Dermis microvascular lymphatic vessel endothelial cell (primary cell): ENCODE measurements at places on chromosomes 11 and 22.
A peak's percentile ranks its signal among the peaks of the same experiment; 100 is the strongest.

DNA sequence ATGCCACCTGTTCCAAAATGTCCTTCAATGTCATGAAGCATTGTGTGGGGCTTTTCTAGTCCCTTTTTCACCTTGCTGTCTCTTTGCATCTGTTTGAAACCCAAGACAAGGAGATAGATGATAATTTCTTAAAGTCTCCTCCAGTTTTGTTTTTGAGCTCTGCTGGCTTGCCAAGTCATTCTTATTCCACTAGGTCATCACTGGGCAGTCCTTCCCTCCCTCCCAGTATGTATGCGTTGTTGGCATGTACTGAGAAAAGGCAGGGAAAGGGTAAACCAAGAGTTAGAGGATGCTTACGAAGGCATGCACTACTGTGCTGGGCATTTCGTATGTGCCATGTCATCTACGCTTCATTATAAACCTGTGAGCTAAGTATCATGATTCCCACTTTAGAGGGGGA lies 78.6 kb downstream of the PARVA start:
- DNase-seq, result no peak

GRCh38 chr11:88105951-88106350 lies 69.3 kb downstream of the RAB38 start:
- DNase-seq, result no peak

GRCh38 chr22:39953101-39953500 lies 7.1 kb upstream of the TMA7B start:
- DNase-seq, result no peak

DNA sequence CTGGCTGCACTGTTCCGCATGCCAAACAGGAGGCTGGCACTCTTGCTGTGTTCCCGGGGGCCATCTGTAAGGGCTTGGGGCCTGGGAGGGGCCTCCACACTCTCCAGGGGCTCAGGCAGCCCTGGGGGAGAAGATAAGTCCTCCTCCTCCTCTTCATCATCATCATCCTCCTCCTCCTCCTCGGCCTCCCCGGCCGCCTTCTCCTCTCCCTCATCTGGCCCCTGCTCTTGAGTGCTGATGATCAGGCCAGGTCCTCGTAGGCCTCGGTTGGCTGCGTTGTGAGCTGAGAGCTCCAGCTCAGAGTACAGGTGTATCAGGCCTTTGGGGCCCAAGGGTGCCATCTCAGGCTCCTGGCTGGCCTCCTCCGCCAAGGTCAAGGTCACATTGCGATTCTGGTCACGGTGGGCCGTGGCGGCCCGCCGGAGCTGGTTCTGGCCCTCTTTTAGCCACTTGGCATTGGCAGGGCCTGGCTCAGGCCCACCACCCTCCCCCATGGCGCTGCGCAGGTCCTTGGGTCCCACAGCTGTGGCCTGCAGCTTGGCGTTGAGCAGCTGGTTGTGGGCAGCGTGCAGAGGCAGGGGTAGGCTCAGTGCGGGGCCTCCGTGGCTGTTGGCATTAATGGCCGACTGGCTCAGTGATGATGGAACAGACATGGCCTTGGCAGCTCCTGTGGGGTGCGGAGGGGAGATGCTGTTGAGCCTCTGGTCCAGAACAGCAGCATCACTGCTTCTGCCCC lies 8.0 kb downstream of the APBB1 start:
- DNase-seq, result no peak

DNA sequence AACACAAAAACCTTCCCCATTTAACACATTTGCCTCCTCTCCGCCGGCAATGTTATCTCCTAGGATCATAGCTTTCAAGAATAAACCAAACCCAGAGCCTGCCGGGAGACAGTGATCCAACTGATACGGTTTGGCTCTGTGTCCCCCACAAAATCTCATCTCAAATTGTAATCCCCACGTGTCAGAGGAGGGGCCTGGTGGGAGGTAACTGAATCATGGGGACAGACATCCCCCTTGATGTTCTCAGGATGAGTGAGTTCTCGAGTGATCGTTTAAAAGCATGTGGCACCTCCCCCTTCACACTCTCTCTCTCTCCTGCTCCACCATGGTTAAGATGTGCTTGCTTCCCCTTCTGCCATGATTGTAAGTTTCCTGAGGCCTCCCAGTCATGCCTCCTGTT lies 33.3 kb downstream of the RBFOX2 start:
- no peak for DNase-seq

DNA sequence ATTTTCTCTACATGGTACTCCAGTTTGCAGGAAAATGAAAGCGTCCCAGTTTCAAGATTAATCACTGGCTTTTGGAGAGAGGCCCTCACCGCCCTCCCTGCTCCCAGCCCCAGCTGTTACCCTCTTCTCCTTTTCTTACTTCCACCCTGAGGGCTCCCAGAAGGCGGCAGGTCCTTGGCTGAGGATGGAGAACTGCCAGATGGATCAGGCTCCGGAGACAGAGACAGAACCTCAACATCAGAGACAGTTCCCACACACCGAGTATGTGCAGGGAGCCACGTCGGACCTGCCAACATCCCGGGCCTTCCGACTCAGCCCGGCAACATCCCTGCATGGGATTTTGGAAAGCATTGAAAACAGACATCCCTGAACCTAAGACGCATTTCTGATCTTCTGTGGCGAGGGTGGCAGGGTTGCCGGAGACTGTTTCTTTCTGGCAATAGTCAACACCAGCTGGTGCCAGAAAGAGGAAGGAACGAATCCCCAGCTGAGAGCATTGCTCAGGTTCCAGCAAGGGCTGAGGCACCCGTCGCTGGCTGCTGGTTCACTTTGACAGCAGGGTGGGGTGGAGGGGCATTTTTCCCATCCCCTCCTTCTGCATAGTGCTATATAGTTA lies 467.1 kb downstream of the MIAT start:
- DNase-seq, result no peak

DNA sequence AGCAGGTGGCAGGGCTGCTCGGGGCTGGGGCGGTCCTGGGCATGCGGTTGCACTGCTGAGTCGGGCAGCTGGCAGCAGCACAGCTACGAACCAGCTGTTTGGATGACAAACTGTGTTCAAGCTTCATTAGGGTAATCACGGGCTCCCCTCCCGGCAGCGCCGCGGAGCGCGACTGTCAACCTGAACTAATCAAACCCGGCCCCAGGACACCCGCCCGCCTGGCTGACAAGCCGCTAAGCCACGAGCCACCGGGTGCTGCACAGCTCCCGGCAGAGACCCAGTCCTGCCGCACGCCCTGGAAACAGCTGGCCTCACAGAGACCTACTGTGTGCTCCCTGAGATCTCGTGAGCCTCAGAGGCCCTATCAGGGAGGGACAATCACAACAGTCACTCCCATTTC lies 60.6 kb upstream of the TCF20 start:
- no peak for DNase-seq

GRCh38 chr11:15805726-15806125 lies 550.6 kb downstream of the SOX6 start:
- DNase-seq, result no peak

DNA sequence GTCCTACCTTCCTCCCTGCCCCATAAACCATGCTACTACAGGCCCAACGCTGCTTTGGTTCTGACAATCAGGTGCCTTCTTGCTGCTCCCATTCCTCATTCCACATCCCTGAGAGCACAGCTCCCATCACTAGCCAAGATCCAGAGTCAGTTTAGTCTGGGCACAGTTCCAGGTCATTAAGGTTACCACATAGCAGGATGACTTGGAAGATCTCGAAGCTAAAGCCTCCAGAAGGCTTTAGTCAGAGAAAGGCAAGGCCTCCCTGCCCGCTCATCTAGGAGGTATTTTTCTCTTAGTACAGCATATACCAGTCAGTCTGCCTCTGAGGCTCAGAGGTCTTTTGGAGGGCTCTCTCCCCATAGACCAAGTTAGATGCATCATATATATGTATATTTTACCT lies 30.3 kb downstream of the TRIM66 start:
- DNase-seq, result no peak

- DNase-seq, result no peak
These were observed 929.8 kb upstream of the CNTN5 start for GRCh38 chr11:98090861-98091505.

DNA sequence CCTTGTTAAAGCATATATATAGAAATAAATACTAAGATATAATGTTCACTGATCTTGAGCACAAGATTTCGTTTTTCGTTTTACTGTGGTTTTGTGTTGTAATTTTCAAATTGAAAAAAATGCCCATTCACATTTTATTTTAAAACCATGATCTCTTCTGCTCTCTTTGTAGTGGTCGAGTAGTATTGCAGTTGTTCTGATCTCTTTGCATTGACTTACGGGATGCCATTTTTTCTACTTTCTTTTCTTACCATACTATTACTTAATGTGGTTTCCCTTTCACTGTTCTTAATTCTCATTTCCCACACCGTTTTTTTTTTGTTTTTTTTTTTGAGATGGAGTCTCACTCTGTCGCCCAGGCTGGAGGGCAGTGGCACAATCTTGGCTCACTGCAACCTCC lies 289.6 kb downstream of the DYNC2H1 start:
- no peak for DNase-seq

DNA sequence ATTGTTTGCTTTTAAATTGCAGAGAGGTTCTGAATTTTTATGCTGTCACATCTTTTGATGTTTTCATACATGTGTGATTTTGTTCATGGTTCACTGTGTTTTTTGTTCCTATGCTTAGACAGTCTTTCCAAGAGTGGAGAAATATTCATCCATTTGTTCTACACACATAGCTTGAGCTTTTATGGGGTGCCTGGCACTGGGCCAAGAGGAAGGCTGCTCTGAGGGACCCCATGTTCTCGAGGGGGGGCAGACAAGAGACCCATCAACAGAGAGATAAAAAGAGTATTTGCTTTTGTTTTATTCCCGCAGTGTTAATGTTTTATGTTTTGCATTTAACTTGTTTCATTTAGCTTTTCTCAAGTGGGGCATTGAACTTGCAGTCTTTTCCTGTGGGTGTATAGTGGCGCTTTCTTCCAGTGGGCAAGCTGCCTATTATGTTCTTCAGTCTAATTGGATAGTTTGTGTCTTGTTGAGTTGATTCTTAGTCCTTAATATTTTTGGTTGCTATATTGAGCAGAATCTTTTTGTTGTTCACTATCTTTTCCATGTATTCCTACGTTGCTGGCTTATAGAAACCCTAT lies 57.7 kb downstream of the CABIN1 start:
- no peak for DNase-seq

- no peak for DNase-seq
These were observed 33.3 kb downstream of the HTR3B start for GRCh38 chr11:113937918-113938317.

- DNase-seq, result no peak
These were observed 497.1 kb downstream of the BRD1 start for GRCh38 chr22:49330421-49331222.

GRCh38 chr22:44157916-44158618 lies 22.7 kb upstream of the PARVG start:
- DNase-seq, result no peak

DNA sequence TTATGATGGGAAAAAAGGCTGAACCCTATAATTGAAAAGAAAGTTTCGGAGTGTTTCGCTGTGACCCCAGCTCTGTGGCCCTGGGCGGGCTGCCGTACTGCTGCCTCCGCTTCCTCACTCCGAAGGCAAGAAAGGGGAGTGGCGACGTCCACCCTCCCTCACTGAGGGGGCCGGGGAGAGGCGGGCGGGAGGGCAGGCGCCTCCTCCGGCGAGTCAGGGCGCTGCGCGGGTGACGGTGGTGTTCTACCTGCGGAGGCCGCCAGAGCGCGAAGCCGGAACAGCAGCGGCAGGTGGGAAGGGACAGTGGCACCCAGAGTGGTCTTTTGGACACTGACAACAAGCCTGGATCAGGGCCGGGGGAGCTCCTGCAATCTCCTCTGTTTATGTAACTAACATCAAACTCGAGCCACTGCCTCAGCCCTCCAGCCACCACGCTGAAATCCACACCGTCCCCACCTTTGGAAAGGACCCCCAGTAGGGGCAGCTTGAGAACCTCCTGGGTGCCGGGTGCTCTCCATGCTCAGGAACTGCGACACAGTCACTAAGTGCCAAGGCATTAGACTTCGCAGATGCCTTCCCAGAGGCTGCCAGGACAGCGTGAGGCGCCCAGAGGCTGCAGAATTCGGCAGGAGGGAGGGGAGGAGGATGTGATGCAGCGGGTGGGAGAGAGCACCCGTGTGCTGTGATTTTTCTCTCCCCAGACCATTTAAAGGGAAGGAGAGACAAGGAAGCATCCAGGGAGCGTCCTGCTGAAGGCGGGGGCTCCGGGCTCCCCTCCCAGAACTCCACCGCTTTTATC lies 25.5 kb downstream of the BID start:
- no peak for DNase-seq

DNA sequence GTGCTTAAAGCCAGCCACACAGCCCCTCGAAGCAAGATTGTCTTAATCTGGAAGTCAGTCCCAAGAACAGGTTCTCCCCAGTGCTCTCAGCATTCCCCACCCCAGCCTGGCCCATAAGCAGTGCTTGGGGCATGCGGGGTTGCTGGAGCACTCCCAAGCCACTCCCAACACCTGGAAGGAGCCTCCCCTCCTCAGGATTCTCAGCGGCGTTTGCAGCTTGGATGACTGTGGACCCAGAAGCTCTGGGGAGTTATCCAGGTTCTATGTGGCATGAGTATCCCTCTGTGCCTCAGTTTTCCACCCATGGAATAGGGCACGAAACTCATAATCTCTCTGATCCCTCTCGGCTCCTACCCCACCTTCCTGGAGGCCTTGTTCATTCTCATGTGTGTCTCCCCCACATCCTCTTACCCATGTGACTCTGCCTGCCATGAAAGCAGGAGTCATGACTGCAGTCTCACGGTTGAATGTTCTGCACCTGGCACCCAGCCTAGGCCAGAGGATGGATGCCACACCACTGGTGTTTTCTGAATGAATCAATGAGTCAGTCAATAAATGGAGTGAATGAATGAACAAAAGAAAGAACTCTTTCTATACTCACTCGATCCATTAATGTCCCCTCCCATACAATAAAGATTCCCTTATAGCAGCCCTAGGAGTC lies 33.4 kb upstream of the WNT7B start:
- DNase-seq, result no peak

- no peak for DNase-seq
These were observed 786 bp downstream of the CAPN1 start for GRCh38 chr11:65182258-65183170.

- DNase-seq, result peak; percentile 39
These were observed 125.2 kb downstream of the MICAL2 start for GRCh38 chr11:12235553-12235946.

- DNase-seq, result peak; percentile 81
These were observed 4.2 kb downstream of the SPI1 start for GRCh38 chr11:47373876-47374719.

DNA sequence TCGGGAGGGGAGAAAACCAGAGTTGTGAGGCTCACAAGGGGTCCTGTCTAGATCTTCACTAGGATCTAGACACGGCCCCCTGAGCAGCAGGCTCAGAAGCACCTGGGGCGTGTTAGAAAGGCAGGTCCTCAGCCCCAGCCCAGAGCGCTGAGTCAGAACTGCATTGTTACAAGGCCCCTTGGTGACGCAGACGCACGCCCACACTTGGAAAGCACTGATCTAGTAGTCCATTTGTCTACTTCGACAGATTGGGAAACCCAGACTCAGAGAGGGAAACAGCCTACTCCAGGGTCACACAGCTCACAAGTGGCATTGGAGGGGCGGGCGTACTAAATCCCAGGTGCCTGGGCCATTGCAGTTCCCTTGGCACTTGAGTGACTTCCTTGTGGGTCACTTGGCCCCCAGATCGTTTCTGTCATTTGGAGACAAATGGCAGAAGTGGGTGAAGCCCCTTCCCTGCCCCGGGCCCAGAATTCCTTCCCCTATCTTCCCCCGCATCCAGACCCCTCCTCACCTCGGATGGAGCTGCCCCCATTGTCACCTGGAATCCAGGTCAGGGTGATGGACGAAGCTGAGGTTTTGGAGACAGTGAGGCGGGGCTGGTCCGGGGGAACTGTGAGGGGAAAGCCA lies 110.8 kb downstream of the CEP164 start:
- DNase-seq, result no peak
